ENCODE measurements at places on chromosomes 6 and 20.

DNA sequence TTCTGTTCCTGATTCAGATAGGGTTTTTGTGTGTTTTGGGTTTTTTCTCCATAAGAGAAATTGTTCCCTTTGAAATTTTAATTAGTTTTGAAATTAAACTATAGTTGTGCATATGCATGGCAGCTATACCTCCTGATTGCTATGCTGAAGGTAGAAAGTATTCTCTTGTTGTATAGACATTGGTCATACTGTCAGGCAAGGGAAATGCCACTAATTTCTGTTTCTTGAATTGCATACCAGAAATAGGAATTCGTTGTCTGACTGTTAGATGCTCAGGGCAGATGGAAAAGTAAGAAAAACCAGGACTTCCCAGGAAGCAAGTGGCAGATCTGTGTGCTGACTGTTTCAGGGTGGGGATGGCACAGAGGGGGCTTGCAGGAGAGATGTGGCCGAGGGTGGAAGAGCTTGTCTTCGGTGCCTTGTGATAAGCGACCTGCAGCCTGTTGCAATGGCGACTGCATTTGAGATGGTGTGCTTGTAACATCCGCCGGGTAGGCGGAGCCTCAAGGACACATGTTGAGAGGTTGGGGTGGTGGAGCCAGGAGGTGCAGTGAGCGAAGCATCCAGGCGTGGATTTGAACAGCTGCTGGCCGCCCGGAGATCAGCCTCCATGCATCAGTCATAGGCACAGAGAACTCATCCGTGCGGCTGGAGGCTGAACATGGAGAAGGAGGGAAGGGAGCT, 42.8 kb downstream of the RREB1 start:
- no peak for DNase-seq

DNA sequence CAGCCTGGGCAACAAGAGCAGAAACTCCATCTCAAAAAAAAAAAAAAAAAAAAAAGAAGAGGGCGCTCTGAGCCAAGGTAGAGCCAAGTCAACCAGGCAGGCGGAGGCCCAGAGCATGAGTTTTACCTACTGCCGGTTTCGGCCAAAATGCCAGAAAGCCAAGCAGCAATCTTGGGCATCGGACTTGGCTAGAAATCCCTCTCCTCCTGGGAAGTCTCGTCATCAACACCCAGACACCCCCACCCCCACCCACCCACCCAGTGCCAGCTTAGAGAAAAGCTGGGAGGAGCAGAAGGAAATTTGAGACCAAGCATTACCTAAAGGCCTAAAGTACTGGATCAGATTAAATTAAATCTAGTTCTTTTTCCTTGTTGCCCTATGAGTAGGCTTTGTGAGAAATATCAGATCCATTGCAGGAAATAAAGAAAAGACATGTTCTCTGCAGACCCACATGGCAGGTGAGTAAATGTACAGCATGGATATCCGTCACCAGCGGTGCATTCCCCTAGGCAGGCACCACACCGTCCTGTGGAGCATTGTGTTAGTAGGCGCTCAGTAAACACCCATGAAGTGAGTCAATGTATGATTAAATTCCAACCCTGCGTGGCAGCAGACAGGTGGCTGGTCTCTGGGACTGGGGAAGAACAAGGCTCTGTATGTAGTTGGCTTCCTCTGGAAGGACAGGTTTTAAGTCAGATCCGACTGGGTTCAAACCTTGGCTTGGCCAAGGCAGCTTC, 21.0 kb downstream of the RIPOR3 start:
- no peak for DNase-seq

- peak; percentile 25 for DNase-seq
Measured at GRCh38 chr6:28488916-28489365, 26.7 kb downstream of the GPX6 start.

GRCh38 chr6:149320796-149321195, 3.3 kb downstream of the TAB2 start:
- no peak for DNase-seq

- DNase-seq, result no peak
Measured at GRCh38 chr20:25408170-25408547, 686 bp downstream of the GINS1 start.

- DNase-seq, result no peak
Measured at GRCh38 chr6:104606361-104606760, 253.4 kb downstream of the HACE1 start.

DNA sequence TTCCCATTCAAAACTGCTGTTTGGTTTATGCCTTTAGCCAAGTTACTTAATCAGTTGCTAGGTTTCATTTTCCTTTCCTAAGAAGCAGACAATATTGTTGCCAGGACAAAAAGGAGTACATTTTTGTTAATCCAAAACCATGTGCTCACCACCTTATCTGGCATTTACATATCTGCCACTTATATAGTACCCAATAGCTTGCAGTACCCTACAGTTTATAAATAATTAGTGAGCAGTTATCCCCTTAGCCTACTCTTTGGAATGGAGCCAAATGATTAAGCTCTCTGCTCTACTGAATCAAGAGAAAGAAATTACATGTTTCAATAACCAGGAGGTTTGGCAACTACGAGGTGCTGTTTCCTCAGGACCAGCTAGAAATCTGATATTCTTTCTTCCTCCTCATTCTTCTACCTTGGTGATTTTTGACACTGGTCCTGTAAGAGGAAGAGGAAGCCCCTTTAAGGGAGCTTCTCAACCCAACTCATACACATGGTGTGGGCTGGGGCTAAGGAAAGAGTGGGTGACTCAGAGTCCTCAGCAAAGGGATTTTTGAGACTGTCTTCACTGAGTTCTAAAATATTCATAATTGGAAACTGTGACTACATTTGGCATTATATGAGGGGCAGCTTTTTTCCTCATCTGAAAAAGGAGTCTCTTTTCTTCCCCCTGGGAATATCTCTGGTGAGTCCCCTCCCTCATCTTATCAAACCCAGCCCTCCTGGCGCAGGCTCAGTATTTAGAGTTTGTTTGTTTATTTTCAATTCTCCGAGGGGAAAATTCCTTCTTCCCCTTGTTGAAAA, 1.5 kb downstream of the ZNFX1 start:
- peak; percentile 91 for DNase-seq

- DNase-seq, result no peak
Measured at GRCh38 chr6:21099338-21100314, 493.9 kb upstream of the SOX4 start.

DNA sequence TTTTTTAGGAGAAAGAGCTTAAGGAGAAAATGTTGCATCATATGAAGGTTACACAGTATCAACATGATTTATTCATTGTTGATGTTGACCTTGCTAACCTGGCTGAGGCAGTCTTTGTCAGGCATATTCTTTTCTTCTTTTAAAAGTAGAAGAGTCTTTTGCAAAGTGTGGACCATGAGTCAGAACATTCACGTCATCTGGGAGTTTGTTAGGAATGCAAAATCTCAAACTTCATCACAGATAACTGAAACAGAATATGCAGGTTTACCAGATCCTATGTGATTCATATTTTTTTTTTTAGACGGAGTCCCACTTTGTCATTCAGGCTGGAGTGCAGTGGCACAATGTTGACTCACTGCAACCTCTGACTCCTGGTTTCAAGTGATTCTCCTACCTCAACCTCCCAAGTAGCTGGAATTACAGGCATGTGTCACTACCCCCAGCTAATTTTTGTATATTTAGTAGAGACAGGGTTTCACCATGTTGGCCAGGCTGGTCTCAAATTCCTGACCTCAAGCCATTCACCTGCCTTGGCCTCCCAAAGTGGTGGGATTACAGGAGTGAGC, 530.4 kb upstream of the BTBD3 start:
- DNase-seq, result peak; percentile 85

GRCh38 chr6:163249651-163250101, 164.8 kb upstream of the QKI start:
- DNase-seq, result no peak

DNA sequence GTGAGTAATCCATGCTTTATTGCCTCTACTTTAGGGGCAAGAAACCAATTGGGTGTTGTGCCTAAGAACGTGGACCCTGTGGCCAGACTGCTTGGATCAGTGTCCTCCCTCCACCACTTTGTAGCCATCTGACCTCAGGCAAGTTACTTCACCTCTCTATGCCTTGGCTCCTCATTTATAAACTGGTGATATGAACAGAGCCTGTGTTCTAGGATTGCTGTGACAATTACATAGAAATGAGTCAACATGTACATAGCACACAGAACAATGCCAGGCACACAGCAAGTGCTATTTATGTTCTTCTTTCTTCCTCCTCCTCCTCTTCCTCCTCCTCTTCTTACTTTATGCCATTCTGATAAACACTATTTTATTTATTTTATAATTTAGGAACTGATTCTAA, 339.4 kb downstream of the CD83 start:
- DNase-seq, result no peak

GRCh38 chr20:19212469-19212815, at the start of gene SLC24A3:
TSS of gene SLC24A3 (plus strand) at chr20:19212642.
- no peak for DNase-seq

GRCh38 chr6:129523816-129524215, 186.2 kb downstream of the ARHGAP18 start:
- DNase-seq, result no peak

Measured in kidney glomerular epithelial cell (primary cell).